ENCODE measurements at places on chromosomes 2 and 18.

- no peak for DNase-seq
These were observed 557.1 kb downstream of the TNS1 start for GRCh38 chr2:217445723-217446122.

GRCh38 chr18:22434973-22435608 lies 17.4 kb upstream of the CTAGE1 start:
- DNase-seq, result no peak

- no peak for DNase-seq
These were observed 407.1 kb downstream of the SLC4A3 start for GRCh38 chr2:220034426-220035130.

GRCh38 chr2:1870431-1870830 lies 126.1 kb upstream of the PXDN start:
- no peak for DNase-seq

- no peak for DNase-seq
These were observed 73.5 kb downstream of the COLEC12 start for GRCh38 chr18:427005-427404.

DNA sequence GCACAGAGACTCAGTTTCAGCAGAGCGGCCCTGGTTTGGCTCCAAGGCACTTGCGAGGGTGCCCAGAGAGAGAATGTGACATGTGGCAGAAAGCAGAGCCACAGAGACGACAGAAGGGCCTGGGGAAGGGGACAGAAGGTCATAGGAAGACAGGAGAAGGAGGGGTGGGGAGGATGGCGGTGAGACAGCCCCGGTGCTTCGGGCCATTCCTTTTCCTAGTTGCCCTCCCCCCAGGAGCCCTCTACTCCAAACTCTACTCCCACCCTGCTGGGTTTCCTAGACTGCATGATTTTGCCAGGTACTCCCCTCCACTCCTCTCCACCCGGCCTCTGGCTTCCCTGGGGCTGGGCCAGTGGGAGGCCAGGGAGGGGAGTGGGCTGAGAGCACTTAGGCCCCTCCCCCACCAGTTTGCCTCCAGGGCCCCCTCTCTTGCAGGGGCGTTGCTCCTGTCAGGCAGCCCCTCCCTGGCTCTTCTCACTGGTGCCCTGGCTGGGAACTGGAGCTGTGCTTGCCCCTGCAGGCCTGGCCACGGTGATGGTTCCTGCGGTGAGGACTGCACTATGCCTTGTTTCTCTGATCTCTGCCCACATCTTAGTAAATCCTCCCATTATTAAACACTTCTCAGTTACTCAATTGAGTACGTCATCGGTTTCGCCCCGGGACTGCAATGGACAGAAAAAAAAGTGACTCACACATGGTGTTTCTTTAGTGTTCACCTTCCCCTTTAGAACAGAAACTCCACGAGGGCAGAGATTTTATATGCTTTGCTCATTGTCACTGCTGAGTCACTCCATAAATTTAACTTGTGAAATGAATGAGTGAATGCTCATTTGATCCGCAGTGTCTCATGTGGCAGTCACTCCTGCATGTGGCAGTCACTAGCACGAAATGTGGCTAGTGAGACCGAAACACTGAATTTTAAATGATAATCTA lies 58.7 kb upstream of the SP3 start:
- DNase-seq, result no peak

DNA sequence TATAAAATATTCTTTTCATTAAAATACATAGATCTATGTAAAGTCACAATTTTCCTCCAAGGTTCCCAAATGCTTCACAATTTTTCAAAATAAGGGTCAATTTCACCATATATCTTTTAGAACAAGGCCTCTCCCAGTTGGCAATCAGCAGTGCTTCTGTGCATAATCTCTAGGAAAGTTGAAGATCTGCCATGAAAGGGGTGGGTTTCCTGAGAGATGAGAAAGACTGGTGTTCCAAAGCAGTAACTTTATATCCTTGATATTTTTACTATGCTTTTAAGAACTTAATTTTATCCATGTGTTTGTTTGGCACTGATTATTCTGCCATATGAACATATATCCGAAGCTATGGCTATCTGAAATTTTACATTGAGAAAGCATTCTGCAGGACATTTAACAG lies 199.4 kb upstream of the CYP26B1 start:
- no peak for DNase-seq

- no peak for DNase-seq
These were observed 63.5 kb upstream of the THOC1 start for GRCh38 chr18:331221-331821.

GRCh38 chr2:36348721-36349120 lies 6.9 kb upstream of the CRIM1 start:
- DNase-seq, result no peak

- no peak for DNase-seq
These were observed 75.8 kb downstream of the SDC1 start for GRCh38 chr2:20148923-20149702.

DNA sequence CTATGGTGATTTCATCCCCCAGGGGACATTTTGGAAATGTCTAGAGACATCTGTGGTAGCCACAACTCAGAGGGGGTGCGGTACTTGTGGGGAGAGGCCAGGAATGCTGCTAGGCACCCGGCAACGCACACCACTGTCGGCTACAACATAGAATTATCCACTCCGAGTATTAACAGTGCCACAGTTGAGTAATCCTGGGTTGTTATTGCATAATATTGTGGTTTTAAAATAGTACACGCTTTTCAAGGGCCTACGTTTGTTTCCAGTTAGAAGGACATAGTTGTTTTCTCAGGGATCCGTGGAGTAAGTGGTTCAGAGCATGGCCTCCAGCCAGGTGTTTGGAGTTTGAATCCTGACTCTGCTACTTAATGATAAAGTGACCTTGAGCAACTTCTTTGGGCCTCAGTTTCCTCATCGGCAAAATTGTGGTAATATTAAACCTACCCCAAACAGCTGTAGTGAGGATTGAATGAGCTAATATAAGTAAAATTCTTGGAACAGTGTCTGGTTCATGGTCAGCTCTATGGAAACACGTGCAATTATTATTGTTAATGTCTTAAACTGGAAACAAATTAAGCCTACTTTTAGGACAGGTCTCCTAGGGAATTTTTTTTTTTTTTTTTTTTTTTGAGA lies 24.5 kb downstream of the CYP27A1 start:
- no peak for DNase-seq

DNA sequence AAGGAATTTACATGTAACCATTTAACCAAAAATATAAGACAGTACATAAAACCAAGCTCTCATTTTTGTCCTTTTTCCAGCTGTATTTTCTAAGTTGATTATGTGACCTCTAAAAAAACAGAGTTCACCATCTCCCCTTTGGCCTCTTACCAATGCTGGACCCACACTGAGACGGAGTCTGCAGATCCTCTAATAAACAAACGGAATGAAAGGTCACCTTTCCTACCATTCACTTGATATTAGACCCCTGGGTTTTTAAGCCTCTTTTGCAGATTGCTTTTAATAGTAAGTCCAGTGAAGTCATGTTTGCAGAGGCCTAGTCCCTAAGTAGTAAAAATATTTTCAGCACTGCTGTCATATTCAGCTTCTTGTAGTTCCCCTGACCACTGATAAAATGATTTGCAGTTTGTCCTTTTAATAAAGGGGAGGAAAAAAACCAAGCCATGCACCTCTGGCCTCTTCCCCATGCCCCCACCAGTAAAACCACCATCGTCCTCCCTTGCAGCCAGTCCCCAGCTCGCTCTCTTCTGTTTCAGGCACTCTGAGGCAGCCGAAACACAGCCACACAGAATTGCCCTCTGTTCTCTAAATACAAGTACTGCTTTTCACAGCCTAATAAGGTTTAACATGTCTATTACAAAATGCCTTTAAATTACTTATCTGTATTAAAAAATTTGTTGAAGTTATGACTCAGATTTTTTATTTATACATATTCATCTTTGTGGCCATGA lies 427.5 kb downstream of the PARD3B start:
- DNase-seq, result no peak
